ENCODE measurements at places on chromosomes 3 and 15.

- DNase-seq = no peak
These were observed 303.9 kb upstream of the RASGRP1 start for GRCh38 chr15:38868326-38869114.

GRCh38 chr3:148748283-148748682 is 50.6 kb downstream of the AGTR1 start:
- DNase-seq = no peak

GRCh38 chr15:81294516-81294880 is 29.4 kb downstream of the STARD5 start:
- DNase-seq = no peak

- DNase-seq = no peak
These were observed 85.1 kb upstream of the TSEN2 start for GRCh38 chr3:12399226-12399625.

All from D721Med (cell line).